ENCODE measurements at places on chromosomes 2 and 18.

- no peak for DNase-seq
Observed at GRCh38 chr2:158602027-158602426, 145.3 kb downstream of the PKP4 start.

GRCh38 chr2:28684142-28684858, 67.3 kb upstream of the PPP1CB start:
- no peak for DNase-seq

- DNase-seq: no peak
Observed at GRCh38 chr2:159904959-159905305, 106.9 kb upstream of the CD302 start.

DNA sequence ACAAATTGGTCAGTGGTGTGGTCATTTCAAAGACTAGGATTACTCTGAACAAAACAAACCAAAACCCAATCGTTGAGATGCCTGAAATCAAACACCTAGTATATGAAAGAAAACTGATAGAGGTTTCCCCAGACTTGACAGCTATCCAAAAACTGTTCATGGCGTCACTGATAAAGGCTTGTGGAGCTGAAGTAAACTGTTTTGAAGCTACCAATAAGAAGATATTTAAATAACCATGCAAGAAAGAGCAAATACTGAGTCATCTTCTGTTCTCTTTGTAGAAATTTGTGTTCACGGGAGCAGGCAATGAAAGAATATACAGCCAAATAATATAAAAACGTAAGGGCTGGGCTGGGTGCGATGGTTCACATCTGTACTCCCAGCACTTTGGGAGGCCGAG, 7.5 kb upstream of the COLEC11 start:
- DNase-seq: no peak

GRCh38 chr2:58261209-58261608, 20.1 kb upstream of the FANCL start:
- no peak for DNase-seq

DNA sequence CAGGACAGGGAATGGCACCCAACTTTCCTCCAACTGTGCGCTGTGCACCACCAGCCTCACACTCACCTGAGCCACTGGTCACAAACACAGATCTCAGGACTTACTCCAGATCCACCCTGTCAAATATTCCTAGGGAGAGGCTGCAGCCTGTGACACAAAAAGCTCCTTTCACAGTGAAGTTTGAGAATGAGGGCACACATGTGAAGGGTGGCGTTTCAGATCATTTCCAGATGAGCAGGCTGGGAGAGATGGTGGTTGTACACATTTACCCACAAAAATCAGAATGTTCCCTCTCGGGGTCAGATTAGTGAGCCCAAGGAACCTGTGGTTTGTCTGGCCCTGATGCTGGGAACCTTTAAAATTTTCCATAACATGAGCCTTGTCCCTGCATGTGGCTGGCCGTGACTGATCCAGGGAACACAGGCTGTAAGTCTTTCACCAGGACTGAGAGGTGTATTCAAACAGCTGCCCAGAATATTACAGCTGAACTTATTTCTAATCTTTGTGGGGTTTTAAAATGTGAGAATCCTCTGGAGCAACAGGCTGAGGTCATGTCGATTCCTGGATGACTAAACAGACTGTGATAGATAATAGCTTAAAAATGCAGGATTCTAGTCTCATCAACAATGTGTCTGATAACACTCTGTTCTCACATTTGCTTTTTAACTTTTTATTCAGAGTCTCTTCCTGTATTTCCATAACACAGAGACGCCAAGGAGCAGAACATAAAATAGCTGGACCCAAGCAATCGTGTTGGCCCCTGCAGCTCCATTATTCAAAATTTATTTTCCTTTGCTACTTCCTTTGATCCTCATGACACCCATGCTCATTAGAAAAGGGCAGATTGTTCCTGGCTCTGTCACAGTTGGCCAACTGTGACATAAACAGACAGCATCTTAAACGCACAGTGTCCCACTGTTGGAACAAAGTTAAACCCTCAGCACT, 35.5 kb downstream of the IL1R2 start:
- DNase-seq: no peak

GRCh38 chr2:197310987-197311420, 424 bp upstream of the ANKRD44 start:
- no peak for DNase-seq

DNA sequence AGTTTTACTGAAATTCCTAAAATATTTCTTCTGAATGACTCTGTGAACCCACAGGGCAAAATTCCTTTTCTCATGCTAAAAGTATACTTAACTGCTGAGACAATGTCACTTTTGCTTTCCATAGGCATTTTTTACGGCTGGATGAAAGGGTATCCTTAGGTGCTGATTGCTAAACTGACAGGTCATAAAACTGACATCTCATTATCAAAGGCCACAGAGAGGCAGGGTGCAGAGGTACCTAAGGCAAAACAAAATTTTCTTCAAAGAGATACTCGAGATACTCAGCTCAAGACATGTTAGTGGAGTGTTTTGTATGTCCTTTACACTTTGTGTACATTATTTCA, 62.0 kb upstream of the WDR75 start:
- no peak for DNase-seq

All from stimulated activated CD4-positive, alpha-beta T cell treated with anti-CD3 and anti-CD28 coated beads, Interleukin-15, amount 100 ng/mL, for 48 hours (primary cell).